ENCODE measurements at places on chromosomes 5 and 9.

- no peak overlapping the region for H3K27ac ChIP-seq
- peaks cover 2% of the 10 kb centered on the region for H3K36me3 ChIP-seq
- no peak overlapping the region for H3K4me3 ChIP-seq
- no peak for DNase-seq
- no peaks in the 10 kb centered on the region for H3K27me3 ChIP-seq
These were observed 249.5 kb downstream of the MAN2A1 start for GRCh38 chr5:109939116-109939682.

GRCh38 chr9:14097215-14097614 is 216.7 kb downstream of the NFIB start:
- H3K27me3 ChIP-seq, result peaks cover 33% of the 10 kb centered on the region
- H3K4me1 ChIP-seq, result peaks cover 21% of the 10 kb centered on the region
- no peaks in the 10 kb centered on the region for H3K36me3 ChIP-seq

GRCh38 chr9:76521906-76522305 is 62.9 kb downstream of the GCNT1 start:
- no peak overlapping the region for H3K4me3 ChIP-seq
- DNase-seq, result no peak
- H3K27me3 ChIP-seq, result no peaks in the 10 kb centered on the region
- H3K27ac ChIP-seq, result peak overlapping the region; percentile 80
- no peaks in the 10 kb centered on the region for H3K36me3 ChIP-seq

GRCh38 chr9:33172256-33173238 is 5.4 kb upstream of the B4GALT1 start:
- no peak overlapping the region for H3K27ac ChIP-seq
- H3K27me3 ChIP-seq, result peaks cover 9% of the 10 kb centered on the region
- no peak for DNase-seq
- H3K36me3 ChIP-seq, result no peaks in the 10 kb centered on the region

All from neural crest cell (in vitro differentiated cells).